H9 (cell line): ENCODE measurements at places on chromosomes 7 and 10. TPM values are rescaled to one million over a fixed set of nuclear protein-coding genes. Genes with fewer than 3 reads are reported as not detected.

GRCh38 chr7:95794917-95795515 lies 22.7 kb downstream of the DYNC1I1 start:
- peak; percentile 44 for DNase-seq

DNA sequence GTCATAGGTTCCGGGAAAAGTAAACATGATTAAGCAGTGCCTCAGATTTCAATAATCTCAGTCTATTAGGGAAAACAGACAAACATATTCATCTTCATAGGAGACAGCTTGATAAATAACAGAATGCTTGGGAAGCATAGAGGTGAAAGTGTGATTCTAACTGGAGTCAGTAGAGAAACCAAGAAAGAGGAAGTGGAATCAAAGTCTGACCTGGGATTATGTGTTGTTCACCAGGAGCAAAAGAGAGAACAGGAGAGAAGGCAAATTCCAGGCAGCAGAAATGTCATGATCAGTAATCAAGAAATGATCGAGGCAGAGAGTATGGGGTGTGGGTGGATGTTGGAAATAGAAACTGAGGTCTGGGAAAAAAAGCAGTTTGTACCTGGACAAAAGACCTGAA lies 43.7 kb downstream of the DGKB start:
- no peak for DNase-seq

GRCh38 chr10:88389456-88389855 lies 193.7 kb downstream of the RNLS start:
- no peak for DNase-seq

GRCh38 chr10:70652761-70653657 lies 19.3 kb upstream of the ADAMTS14 start:
- peak; percentile 12 for DNase-seq

GRCh38 chr7:80218723-80219122 lies 84.1 kb downstream of the GNAI1 start:
- no peak for DNase-seq

DNA sequence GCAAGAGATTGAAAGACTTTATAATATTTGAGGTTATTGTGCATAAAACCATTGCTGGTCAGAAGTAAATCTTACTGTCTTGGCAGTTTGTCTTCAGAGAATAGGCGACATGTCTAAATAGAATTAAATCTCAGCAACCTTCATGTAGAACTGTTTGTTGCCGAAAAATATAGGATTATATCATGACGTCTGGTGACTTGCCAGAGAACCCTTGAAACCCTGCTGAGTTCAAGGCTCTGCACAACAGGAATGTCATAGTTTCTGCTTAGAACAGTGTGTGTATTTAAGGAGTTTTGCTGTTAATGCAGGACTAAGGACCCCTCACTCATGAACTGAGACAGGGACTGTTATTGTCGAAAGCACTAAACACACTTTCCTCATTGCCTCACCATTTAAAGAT lies 206.4 kb upstream of the ETV1 start:
- no peak for DNase-seq

GRCh38 chr10:72834183-72834825 lies 59.2 kb upstream of the OIT3 start:
- no peak for DNase-seq

DNA sequence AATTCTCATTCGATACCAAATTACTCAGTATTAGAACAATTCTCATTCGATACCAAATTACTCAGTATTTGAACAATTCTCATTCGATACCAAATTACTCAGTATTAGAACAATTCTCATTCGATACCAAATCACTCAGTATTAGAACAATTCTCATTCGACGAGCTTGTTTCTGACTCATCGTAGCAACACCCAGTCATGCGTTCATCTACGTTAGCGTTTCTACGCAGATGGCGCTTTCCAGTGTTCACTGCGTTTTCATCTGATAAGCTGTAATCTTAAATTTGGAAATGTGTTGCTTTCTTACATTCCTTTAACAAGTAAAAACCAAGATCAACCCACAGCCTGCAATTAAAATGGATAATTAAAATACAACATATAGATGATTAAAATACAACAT lies 276.3 kb downstream of the ZMYND11 start:
- no peak for DNase-seq

DNA sequence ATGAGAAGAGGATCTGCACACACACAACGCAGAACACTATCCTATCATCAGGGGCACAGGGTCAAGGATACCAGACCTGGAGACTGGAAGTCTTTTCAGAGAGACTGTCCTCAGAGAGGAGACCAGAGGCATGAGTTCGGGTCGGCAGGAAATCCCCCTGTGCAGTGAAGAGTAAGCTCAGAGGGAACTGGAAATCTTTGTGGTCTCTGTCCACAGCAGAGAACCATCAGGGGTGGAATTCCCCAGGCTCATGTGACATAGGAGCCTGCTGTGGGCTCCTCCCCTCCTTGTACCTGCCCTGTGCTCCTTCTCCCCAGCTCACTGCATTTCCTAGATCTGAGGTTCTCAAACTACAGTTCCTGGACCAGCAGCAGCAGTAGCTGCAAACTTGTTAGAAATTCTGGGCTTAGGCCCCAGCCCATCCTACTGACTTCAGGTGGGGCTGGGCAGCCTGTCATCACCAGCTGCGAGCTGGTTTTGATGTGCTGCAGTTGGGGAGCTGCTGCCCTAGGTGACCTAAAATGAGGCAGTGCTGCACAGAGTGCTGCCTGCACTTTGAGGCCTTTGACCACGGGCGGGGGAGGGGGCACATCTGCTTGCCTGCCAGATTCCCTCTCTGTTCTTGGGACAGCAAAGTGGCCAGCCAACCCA lies 2.4 kb downstream of the ZMIZ2 start:
- no peak for DNase-seq

DNA sequence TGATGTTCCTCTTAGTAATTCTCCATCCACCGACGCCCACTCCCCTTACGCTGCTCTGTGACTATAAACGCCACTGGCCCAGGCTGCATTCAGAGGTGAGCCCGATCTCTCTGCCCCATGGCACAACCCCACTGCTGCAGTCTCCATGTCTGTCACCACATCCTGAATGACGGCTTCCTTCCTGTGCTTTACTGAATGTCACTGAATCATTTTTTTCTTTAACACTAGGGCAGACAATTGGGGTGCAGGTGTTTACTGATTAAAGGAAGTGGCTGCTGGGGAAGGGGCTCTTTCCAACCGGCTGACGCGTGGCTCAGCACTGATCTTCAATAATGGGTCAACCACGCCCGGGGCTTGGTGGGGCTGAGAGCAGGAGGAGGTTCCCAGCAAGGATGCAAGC lies 208.3 kb downstream of the USP6NL start:
- DNase-seq, result no peak

GIMAP2 gene
- total RNA-seq, result not detected in 2 replicates

FAM237B gene
- not detected in 2 replicates for total RNA-seq

GPER1 gene
- 0.22 TPM in 1 of 2 replicates, not detected in the other for total RNA-seq

MLXIPL gene
- total RNA-seq, result 5.5 and 6.1 TPM in 2 replicates

GRM3 gene
- total RNA-seq, result 0.15 and 0.70 TPM in 2 replicates

CHAT gene
- total RNA-seq, result not detected in 2 replicates

LRRN3 gene
- 0.77 and 1.0 TPM in 2 replicates for total RNA-seq

AKR1C4 gene
- total RNA-seq, result not detected in 2 replicates
